ENCODE measurements at places on chromosomes 4 and X.

DNA sequence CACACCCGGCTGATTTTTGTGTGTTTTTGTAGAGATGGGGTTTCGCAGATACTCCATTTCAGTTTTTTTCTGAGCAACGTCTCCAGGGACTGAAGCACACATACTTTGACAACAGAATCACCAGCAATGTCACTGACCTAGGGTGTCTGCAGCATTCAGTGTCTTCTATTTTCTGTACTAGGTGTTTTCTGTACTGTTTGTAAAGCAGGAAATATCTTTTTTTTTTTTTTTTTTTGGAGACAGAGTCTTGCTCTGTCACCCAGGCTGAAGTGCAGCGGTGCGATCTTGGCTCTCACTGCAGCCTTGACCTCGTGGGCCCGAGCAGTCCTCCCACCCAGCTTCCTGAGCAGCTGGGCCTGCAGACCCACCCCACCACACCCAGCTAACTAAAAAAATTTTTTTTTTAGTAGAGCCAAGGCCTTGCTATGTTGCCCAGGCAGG is 8.9 kb downstream of the ADD1 start:
- DNase-seq = no peak

GRCh38 chr4:103150677-103151076 is 47.5 kb downstream of the CENPE start:
- no peak for DNase-seq

- no peak for DNase-seq
Observed at GRCh38 chrX:63430026-63430425, 78.9 kb upstream of the SPIN4 start.

DNA sequence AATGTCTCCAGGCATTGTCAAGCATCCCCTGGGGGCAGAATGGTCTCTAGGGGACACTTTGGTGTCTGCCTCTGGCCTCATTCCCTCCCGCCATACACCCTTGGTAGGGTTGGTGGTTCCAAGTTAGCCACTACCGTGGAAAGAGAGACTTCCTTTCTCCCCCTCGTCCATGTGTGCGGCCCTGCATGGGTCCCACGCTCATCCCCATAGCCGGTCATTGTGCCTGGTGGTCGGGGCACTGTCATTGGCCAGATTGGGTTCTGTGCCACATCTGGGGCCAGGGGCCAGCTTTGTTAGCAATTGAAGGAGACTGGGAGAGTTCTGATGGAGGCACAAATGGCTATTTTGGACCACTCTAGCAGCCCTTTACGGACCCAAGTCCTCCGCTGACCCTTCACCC is 17.3 kb downstream of the CLCN4 start:
- no peak for DNase-seq

GRCh38 chr4:126761947-126762662 is 870.7 kb upstream of the INTU start:
- no peak for DNase-seq

DNA sequence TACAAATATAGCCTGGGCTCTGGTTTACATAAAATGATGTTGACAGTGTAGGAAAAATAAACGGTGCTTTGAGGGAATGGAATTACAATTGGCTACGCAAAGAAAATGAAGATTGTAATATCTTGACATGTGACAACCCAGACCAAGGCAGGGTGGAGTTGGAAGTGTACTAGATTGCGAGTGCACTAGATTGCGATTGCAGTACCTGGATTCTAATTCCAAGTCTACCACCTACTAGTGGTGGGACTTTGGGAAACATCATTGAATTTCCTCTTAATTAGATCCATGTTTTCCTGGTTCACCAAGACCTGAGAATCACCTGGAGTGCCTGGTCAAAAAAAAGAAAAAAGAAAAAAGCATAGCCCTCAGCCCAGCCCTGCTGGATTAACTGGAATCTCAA is 18.6 kb downstream of the EGF start:
- DNase-seq = no peak

GRCh38 chr4:73573794-73574528 is 46.3 kb downstream of the RASSF6 start:
- DNase-seq = peak; percentile 67

DNA sequence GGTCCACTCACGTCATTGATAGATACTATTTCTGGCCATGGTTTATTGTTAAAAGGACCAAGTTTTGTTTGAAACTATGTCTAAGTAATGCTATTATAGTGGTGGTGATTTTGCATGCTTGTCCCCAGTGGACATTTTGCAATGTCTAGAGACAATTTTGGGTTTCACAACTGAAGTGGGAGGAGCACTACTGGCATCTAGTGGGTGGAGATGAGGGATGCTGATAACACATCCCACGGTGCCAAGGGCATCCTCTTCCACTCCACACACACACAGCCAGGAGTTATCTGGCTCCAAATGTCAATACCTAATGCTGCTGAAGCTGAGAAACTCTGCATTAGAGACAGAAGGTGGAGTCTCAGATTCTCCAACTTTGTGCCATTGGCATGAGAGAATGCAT is 131.2 kb downstream of the FRMPD4 start:
- no peak for DNase-seq

GRCh38 chr4:173280998-173281397 is 53.2 kb downstream of the HMGB2 start:
- no peak for DNase-seq

- no peak for DNase-seq
Observed at GRCh38 chrX:8738588-8739189, 6.8 kb upstream of the ANOS1 start.

- DNase-seq = no peak
Observed at GRCh38 chrX:13257223-13258051, 62.4 kb downstream of the ATXN3L start.

DNA sequence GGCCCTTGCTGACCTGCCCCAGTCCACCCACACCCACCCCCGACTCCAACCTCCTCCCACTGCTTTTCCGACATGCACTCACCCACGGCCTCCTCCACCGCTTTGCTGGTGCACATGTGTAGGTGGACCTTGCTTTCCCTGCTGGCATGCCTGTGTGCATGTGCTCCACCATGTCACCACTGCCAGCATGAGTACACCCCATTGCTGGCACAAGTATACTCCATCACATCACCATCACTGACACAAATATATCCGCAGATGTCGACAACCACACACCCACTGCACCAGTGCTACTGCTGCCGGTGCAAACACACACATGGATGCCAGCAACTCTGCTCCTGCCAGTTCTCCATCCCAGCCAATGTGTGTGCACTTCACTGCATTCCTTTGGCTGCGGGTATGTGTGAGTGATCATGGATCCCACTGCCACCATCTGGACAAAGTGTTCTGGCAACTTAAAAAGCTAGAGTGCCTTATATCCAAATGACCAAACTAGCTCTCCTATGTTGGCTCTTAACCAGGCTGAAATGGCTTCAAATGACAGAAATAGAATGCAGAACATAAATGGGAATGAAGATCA is 1072.3 kb downstream of the RAPGEF2 start:
- no peak for DNase-seq

DNA sequence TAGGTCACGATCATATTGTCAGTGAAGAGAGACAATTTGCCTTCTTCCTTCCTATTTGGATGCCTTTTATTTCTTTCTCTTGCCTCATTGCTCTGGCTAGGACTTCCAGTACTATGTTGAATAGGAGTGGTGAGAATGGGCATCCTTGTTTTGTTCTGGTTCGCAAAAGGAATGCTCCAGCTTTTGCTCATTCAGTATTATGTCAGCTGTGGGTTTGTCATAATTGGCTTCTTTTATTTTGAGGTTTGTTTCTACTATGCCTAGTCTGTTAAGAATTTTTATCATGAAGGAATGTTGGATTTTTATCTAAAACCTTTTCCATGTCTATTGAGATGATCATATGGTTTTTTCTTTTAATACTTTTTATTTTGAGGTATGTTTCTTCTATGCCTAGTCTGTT is 152.3 kb upstream of the MAD2L1 start:
- no peak for DNase-seq

DNA sequence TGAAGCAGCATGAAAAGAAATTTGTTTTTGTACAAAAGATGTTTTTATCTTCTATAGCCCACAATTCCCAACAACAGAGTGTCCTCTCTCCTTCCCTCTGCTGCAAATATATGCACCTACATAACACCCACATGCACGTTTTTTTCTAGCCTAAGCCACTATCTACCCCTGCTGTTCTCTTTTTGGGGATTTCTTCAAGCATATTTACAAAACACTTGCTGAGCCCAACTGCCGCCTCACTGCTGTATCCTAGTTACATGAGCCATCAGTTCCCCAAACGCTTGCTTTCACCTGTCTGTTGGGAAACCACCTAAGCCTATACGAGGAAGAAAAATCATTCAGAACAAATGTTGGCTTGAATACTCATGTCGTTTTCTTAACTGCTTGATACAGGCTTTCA is 127.2 kb downstream of the CHRNA9 start:
- no peak for DNase-seq

- DNase-seq = no peak
Observed at GRCh38 chr4:115562506-115562905, 449.1 kb upstream of the NDST4 start.

DNA sequence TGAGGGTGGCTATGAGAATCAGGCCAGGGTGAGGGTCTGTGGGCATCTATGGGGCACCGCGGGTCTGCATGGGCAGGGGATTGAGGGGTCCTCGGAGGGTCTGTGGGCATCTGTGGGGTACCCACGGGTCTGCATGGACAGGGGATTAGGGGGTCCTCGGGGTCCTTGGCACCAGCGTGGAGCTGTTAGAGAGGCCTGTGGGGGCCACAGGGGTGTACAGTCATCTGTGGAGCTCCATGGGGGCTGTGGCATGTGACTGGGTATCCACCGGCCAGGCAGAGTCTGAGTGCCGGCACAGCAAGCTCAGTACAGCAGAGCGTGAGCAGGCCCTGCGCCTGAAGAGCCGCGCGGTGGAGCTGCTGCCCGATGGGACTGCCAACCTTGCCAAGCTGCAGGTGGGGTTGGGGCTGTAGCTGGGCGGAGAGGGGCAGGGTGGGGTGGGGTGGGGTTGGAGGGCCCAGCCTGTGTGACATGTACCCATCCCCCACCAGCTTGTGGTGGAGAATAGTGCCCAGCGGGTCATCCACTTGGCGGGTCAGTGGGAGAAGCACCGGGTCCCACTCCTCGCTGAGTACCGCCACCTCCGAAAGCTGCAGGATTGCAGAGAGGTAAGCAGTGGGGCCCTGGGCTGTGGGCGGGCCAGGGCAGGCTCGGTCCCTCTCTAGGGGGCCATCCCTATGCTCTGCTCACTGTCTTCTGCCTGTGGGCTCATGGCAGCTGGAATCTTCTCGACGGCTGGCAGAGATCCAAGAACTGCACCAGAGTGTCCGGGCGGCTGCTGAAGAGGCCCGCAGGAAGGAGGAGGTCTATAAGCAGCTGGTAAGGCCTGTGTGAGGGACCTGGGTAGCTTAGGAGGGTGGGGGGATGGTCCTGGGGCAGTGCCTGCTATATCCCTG is 12.9 kb downstream of the CCDC22 start:
- no peak for DNase-seq

- no peak for DNase-seq
Observed at GRCh38 chrX:15158350-15158735, 111.5 kb downstream of the ASB9 start.

GRCh38 chrX:56600141-56600540 is 36.7 kb downstream of the UBQLN2 start:
- no peak for DNase-seq

GRCh38 chr4:34790131-34790530 is 1454.2 kb downstream of the ARAP2 start:
- DNase-seq = no peak

- DNase-seq = no peak
Observed at GRCh38 chrX:67114635-67115034, 429.2 kb upstream of the AR start.

GRCh38 chr4:110231869-110232268 is 33.5 kb upstream of the ELOVL6 start:
- DNase-seq = no peak

DNA sequence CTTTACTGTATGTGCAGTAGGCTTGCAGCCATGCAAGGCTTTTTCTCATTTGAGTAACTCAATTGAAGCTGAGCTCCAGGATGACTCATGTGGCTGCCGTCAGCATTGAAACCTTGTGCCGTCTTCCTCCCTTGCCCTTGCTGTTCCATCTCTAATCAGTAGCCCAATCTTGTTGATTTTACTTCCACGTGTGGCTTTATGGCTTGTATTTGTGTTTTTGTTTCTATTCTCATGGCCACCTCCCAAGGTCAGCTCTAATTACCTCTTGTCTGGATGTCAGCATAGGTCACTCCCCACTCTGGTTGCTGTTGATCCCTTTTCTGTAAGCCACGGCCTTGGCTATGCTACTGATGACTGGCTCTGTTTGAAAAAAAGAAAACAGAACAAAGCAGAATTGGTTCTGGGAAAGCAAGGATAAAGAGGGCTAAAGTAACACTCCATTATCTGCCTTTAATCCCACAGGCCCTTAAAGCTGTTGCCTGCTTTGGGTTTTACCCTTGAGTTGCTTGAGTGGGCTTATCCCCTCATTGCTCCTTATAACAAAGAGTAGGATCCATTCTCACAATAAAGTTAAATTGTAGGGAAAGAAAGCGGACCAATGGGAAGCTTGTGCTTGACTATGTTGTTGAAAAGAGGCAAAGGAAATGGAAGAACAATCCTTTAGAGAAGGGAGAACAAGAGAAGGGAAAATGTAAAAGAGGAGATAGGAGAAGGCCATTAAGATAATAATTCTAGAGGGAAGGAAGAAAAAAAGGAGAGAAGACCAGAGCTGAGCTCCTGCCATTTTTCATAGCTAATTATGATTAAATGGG is 173.9 kb upstream of the PGRMC2 start:
- peak; percentile 44 for DNase-seq

GRCh38 chr4:184097241-184097605 is 120.5 kb downstream of the ENPP6 start:
- peak; percentile 81 for DNase-seq

GRCh38 chrX:147737690-147738089 is 174.0 kb upstream of the FMR1 start:
- no peak for DNase-seq

GRCh38 chr4:21744046-21744445 is 204.5 kb downstream of the KCNIP4 start:
- no peak for DNase-seq

DNA sequence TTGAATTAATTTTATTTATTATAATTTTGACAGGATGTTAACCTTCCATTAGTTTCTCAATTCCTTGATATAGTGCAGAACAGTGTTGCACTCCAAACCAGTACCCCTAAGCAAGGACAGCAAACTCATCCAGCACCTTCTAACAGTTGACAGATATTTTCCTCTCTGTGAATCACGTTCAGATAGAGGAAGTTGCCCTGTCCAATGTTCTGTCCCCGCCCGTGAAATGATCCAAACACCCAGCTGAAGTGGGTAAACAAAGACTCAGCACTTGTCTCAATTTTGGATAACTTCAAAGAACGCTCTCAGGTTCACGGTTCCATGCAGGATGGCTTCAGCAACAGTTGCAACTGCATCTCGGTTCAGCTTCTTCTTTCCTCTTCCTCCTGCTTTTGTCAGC is 1240.0 kb upstream of the ADGRL3 start:
- no peak for DNase-seq
